Activated CD4-positive, alpha-beta T cell treated with anti-CD3 and anti-CD28 coated beads, Interleukin-2, Interleukin-4, amounts not matched to agents 100 ng/mL and 50 ng/mL, durations not matched to agents 16 hours and 8 hours (primary cell): ENCODE measurements at places on chromosomes 16 and 17.

DNA sequence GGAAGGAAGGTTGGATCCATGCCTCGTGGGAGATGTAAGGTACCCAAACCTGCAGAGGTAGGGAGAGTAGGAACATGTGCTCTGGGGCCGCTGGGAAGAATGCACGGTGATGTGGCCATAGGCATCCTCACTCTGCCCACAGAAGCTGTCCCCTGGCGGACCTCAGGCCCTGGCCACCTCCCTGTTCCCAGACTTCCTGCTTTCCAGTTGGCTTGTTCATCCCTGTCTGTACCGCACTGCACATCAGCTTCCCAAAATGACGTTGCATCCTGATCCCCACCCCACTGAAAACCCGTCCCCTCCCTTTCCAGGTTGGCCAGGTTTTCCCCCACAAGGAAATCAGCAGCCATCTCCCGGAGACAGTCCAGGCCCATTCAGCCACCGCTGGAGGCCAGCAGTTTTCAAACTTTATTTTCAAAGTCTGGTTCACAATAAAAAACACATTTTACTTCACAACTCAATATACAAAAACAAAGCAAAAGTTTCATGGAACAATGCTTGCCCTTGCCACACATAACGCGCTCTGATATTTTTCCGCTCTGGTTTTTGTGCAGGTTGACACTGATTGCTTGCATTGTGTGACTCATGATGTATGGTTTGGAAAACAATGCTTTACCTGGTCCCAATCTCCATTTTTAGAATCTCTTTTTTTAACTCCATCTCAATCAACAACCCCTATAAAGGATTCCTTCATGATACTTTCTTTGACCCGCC lies 143.0 kb downstream of the GAS7 start:
- DNase-seq = no peak

DNA sequence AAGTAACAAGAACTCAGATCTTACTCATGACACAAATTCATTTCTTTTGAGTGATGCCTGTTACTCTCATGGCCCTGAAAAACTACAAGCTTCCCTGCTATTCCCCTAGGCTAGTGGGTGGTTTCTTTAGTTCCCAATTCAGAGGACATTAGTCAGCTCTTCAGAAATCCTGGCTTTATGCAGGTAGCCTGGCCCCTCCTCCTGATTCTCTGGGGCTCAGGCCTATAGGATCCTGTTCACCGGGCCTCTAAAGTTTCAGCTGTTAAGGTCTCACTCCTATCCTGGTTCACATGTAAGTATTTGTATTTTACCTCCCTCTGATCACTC lies 87.3 kb upstream of the IRX5 start:
- DNase-seq = no peak

DNA sequence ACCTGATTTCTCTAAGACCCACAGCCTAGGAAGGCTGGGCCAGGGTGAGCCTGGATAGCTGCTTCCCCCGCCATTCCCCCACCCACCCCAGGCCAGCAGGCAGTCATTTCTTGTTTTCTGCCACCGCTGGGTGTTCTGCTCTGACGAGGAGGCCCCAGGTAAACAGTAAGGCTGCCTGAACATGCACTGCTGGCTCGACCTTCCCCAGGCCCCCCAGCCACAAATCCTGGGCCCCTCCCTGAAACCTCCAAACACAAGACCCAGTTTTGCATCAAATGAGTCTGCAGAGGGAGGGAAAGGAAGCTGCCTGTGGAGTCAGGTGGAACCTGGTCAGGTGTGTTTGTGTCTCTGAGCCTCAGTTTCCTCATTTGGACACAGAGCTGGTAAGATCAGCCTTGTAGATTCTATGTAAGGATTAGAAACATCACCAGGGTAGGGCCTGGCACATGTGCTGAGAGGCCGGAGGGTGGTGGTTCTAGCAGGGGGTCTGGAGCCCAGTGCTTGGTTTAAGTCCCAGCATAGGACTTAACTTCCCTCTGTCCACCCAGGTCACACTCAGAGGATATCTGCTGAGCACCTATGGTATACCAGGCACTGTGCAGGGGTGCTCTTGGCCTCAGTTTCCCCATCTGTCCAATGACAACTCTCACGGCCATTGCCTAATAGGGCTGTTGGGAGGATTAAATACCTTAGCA lies 18.9 kb upstream of the PRM1 start:
- DNase-seq = no peak

- DNase-seq = peak; percentile 99
Measured at GRCh38 chr17:7214300-7215135, 5.1 kb downstream of the DLG4 start.

DNA sequence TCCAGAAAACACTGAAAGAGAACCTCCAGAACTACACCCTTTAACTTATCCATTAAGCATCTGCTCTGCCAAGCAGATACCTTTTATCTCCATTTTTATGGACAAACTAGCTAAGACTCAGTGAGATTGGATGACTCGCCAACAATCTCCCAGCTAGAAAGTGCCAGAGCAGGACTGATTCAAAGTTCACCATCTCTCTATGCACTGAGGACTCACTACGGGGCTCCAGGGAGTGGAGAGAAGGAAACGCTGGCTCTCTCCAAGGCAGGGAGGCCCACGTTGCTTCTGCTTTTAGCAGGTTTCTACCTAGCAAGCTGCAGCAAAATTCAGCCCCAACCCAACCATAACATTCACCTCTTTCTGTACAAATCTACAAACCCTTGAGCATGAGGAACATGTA lies 52.8 kb upstream of the ARHGAP44 start:
- no peak for DNase-seq

GRCh38 chr16:86520317-86521210 lies 10.2 kb downstream of the FOXF1 start:
- DNase-seq = no peak

GRCh38 chr16:50657241-50657640 lies 23.9 kb downstream of the SNX20 start:
- no peak for DNase-seq

DNA sequence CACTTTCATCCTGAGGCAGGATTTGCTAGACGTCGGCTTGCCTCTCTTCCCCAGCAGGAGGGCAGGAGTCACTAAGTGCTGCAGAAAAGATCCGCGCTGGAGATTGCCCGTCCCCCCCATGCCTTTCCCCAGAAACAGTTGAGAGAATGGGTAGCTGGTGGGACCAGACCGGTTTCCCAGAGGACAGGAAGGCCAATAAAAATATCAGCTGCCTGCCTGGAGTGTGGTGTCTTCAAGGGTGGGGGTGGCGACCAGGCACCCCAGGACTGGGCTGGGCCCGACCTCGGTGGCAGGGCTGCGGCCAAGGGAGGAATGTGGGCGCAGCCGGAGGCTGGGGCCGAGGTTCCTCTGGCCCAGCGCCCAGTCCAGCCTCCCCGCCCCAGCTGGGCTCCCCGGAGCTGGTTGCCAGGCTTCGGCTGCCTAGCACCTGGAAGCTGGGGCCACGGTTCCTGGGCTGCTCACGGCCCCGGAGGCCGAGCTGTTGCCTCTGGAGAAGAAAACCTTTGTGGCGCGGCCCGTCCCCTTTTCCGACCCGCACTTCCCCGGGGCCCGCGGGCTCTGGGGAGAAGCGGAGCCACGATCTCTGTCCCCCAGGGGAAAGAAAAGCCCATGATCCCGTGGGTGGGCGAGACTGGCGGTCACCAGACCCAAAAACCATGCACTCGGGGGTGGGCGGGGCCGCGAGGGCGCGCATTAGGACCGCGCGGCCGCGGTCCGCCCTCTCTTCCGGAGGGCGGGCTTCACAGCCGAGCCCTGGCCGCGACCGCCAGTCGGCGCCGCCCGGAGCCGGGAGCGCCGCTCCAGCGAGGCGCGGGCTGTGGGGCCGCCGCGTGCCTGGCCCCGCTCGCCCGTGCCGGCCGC lies at the start of gene TRAF4:
Gene TRAF4, plus strand, starts transcription at position 769 of the 861 bp plus-strand sequence. CDS start 102 bp downstream, outside the sequence.
- DNase-seq = peak; percentile 73

DNA sequence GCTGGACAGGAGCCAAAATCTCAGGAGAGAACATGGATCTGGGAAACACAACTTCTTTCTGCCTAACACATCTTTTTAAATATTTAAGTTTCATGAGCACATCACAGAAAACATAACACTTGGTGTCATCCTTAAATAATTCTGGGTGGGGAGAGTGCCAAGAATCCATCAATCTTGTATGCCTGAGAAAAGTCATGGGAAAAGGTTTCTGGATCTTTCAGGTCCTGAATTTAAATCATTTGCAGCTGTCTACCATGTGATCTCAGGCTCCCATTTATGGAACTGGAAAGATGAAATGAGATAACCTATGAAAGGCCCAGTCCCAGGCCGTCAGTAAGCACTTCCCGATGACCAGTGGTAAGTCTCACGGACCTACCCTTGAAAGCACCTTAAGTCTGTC lies 15.1 kb downstream of the CDH11 start:
- no peak for DNase-seq

GRCh38 chr17:66255112-66255511 lies 25.9 kb upstream of the APOH start:
- peak; percentile 81 for DNase-seq

GRCh38 chr17:60293580-60294335 lies 98.2 kb downstream of the USP32 start:
- no peak for DNase-seq

- DNase-seq = peak; percentile 19
Measured at GRCh38 chr16:69346683-69347082, 4.9 kb downstream of the TMED6 start.

DNA sequence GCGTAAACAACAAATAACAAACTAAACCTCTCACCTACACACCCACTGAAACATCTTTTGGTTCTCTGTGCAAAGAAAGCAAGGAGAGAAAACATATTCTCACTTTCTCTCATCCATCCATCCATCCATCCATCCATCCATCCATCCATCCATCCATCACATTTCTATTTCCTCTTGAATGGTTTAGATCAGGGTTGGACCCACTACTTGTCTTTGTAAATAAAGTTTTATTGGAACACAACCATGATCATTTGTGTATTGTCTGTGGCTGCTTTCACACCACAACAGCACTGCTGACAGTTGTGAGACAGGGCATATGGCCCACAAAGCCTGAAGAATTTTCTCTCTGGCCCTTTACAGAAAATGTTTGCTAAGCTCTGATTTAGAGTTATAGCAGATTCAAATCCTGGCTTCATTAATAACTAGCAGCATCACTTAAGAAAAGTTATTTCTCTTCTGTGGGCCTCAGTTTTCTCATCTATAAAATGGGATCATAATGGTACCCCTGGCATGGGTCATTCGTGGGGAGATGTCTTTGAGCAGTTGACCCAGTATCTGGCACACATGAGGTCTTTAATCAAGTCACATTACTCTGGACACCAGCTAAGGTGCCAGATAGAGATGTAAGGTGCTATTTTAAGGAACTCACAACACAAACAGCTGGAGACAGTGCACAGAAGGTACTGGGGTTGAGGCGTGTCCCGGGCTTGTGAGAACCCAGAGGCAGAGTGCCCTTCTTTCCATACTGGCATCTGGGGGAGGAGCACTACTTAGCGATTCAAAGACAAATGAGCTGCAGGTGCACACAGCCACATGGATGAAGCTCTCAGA lies 146.3 kb downstream of the CMIP start:
- no peak for DNase-seq

DNA sequence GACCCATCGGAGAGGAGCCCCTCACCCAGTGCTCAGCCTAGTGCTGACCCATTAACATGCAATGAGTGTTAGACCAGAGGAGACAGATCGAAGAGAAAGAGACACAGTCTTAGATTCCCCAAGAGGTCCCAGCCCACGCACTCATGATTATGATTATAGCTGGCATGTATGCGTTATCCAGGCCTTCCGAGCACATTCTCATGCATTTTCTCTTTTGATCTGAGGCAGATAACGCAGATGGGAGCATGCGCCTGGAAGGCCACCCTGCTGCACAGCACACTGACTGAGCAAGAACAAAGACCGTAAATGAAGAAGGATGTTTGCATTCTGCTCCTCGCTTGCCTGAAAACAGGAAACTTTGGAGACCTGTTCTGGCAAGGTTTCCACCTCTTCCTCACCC lies 232.7 kb downstream of the SOX9 start:
- DNase-seq = no peak

GRCh38 chr17:78818932-78819331 lies 21.7 kb downstream of the USP36 start:
- DNase-seq = peak; percentile 62

GRCh38 chr16:57388359-57389086 lies 16.0 kb upstream of the CCL17 start:
- DNase-seq = no peak

- DNase-seq = no peak
Measured at GRCh38 chr17:79650283-79650682, 39.4 kb upstream of the RBFOX3 start.

DNA sequence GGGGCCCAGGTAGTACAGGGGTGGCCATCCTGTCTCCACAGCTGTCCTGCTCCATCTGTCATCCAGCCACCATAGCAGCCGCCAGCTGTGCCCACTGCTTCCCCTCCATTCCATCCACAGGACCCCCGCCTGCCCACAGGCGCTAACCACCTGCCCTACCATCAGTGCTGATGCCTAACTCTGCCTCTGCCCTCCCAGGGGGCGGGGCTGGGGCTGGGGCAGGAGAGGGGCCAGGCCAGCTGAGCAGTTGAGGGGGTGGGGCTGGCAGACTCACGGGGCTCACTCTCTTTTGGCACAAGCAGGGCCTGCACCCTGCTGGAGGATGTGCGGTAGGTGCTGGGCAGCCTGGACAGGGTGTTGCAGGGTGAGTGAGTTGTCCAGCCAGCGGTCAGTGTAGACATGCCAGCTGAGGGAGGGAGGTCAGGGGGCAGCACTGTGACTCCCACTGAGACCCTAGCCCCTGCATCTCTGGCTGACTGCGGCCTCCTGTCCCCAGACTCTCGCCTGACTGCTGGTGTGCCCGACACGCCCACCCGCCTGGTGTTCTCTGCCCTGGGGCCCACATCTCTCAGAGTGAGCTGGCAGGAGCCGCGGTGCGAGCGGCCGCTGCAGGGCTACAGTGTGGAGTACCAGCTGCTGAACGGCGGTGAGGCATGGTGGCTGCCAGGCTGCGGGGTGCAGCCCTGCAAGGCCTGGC lies 9.6 kb downstream of the GALK1 start:
- no peak for DNase-seq

- no peak for DNase-seq
Measured at GRCh38 chr16:4882633-4883285, 35.5 kb downstream of the UBN1 start.

DNA sequence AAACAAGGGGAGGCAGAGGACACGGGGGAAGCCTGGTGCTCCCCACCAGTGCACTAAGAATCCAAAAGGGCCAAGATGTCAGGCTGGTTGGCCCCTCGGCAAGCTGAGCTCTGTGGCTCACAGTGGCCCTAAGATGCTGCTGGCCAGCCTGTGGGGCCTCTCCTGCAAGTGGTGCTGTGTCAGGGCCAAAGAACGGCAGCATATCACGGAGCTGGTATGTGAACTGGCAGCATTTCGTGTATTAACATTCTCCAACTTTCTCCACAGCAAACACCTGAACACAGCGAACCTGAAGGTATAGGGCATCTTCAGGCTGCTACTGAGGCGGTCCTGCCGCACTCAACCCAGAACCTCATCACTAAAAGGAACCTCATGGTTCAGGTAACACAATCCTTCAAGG lies 34.8 kb downstream of the VAC14 start:
- DNase-seq = no peak

GRCh38 chr16:73298562-73298961 lies 250.6 kb upstream of the ZFHX3 start:
- no peak for DNase-seq

- no peak for DNase-seq
Measured at GRCh38 chr16:405548-406506, 4.1 kb downstream of the DECR2 start.

GRCh38 chr17:27349540-27350021 lies 55.7 kb downstream of the WSB1 start:
- DNase-seq = no peak
